AG08396 (cell line): ENCODE measurements at places on chromosomes 3 and 15.

DNA sequence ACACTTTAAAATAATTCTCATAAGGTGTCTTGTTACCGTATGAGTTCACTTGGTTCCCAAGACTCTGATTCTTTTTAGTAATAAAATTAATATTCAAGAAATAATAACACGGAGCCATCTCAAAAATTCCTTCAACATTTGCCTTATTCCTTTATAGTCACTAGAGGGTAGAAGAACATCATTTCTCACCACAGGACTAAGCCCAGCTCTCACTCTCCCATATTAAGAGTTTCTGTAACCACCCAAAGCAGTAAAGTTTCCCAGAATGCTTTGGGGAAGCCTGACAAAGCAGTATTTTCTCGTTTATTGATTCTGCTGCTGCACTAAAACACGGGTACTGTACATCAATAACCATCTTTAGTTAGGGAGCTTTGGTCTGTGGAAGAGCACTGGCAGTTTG is 114.9 kb downstream of the MCTP2 start:
- peak; percentile 16 for DNase-seq

- DNase-seq, result no peak
Measured at GRCh38 chr3:128803307-128803706, 76.1 kb upstream of the ACAD9 start.

- DNase-seq, result no peak
Measured at GRCh38 chr3:81270603-81271379, 490.7 kb downstream of the GBE1 start.

DNA sequence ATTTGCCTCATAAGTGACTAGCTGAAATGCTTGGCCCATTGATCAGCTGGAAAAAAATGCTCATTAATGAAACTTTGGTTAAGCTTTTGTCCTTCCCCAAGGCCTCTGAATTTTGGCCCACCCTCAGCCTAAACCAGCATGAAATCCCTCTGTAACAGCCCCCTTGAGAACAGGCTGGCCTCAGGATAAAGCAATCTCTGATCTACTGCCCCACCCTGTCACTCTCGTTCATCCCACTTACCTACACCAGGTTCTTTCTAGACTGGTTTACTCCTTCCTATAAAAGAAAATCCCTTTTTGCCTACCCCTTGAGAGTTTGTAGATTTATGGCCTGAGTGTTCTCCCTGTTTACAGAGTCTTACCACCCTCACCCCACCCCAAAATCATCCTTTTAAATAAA is 3.4 kb upstream of the AEN start:
- DNase-seq, result no peak
